ENCODE measurements at places on chromosomes 3 and 15.

DNA sequence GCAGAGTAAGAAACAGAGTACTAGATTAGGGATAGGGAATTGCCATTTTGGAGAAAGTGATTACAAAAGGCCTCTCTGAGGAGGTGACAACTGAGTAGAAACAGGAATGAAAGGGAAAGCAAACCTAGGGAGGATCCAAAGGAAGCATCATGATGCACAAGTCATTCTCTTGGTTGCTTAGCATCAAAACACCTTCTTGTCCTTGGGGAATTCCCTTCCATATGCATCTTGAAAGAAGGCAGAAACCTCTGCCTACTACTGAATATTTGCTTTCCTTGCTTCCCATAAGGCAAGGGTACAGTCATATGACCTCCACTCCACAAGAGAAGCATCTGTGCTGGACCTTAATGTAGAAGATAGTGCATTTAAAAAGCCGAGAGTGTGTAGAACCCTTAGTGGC is 24.1 kb downstream of the GABPB1 start:
- no peak for DNase-seq

GRCh38 chr15:71752604-71753289 is 57.6 kb upstream of the NR2E3 start:
- peak; percentile 98 for DNase-seq

DNA sequence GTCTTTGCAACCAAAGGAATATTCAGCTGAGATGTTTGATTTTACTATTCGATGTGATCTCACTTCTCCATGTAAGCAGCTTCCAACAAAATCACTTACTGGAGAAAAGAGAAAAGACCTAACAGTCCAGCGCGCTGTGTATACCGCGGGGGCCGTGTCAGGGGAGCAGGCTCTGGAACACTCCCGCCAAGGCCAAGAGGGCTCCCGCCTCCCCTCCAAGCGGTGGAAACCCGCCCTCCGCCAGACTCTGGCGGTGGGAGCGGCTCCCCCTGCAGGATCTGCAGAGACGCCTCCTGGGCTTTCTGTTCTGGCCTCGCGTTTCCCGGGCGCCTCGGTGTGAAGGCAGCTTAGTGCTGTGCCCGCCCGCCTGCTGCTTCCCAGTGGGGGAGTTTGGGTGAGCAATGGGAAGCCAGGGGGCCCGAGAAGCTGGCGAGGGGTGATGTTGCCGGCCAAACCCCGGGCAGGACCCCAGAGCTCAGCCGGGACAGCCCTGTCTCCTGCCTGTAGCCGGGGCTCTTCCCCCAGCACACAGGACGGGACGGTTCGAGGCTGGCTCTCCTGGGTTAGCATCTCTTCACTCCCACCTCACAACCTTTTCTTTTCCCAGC is 36.3 kb downstream of the CHST14 start:
- DNase-seq: no peak

DNA sequence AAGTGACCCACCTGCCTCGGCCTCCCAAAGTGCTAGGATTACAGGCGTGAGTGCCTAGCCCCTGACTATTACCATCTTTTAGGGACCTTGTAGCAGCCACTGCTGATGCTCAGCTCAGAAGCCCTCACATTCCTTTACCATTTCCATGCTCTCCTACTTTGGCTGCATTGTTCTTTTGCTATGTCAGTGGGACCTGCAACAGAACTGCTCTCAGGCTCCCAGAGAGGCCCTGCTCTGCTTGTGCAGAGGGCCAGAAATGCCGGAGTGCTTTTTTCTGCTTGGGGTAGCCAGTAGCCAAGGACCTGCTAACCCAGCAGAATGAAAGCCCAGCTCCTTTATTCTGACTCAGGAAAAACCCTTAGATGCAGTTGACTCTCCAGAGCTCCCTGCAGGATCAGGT is 18.3 kb upstream of the PROK2 start:
- DNase-seq: no peak

DNA sequence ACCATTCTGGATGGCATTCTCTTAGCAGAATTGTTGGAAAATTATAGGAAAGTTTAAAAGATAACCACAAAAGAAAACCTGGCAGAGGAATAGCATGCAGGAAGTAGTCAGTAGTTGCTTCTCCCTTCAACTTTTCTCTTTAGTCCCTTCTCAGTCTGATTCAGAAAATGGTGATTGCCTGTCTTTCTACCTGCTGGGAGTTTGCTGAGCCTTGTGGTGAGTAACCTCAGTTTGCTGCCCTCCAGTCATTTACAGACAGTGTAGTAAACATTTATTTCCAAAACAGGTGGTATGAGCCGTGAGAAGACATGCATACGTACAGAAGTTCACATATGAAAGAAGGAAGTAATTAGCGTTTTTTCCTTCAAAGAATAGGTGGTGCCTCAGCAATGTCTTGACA is 224.7 kb upstream of the POU1F1 start:
- no peak for DNase-seq

GRCh38 chr3:180617049-180617448 is 15.1 kb downstream of the TTC14 start:
- DNase-seq: no peak

GRCh38 chr3:110816008-110816407 is 255.6 kb upstream of the NECTIN3 start:
- no peak for DNase-seq

DNA sequence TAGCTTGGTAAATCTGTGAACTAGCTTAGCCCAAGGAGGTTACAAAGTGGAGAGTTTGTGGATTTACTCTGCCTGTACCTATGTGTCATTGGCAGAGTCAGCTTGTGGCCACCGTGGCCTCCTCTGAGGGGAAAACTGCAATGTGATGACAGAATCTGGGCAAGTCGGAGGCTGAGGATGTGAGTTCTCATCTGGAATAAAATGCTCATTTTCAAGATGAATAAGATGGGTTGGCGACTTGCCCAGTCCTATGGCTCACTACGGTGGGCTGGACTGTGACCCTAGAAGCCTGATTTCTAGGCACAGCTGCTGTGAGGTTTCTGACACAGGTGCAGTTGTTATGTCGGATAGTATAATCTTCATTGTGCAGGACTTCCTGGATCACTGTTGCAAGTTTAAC is 83.7 kb downstream of the ETV5 start:
- no peak for DNase-seq

DNA sequence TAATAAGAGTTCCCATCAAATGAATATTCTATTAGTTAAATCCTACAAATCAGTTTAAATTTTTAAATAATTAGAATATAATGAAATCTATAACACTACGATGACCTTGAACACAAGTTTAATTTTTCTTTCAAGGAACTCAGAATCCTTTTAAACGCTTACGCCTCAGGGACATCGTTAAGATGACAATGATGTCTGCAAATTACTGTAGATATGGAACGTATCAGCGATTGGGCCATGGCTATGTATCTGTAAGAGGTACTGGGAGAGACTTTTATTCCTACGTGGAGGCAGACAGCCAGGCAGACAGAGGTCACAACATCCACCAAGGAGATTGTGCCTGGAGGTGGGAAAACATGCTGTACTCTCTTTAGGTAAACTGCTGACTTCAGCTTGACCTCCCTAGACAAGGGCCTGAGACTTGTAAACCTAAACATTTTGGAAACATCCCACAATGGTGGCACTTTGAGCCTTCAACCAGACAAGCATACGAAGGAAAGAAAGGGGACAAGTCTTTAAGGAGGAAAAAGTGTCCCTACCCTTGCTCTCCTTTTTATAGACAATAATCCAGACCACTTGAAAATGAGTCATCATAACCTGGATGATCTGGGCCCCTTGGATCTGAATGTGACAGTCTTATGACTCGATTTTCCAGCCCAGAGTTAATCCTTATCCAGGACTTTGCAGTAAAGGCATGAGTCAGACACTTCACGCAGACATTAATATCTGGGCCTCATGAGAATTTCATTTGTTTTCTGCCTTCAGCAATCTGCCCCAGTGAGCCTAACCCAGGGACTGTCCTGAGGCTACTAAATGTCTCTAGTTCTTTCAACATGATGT is 6.8 kb upstream of the LDHAL6B start:
- peak; percentile 39 for DNase-seq

DNA sequence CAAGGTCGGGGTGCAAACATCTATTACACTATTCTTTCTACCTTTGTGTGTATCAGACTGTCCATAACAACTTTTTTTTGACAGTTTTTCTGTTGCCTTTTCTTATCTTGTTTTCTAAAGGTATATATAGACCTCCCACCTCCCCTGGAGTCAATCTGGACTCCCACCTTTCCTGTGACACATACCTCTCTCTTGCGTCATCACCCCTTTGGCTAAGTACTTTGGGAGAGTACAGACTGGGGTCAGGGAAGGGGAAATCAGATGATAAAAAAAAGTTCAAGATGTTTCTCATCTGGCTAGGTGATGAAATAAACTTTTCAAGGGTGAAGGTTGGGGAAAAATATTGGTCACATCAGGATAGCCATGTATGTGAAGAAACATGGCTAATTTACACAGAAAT is 17.2 kb downstream of the TSPAN3 start:
- DNase-seq: no peak

GRCh38 chr3:182793663-182794454 is 555 bp downstream of the ATP11B start:
- no peak for DNase-seq

DNA sequence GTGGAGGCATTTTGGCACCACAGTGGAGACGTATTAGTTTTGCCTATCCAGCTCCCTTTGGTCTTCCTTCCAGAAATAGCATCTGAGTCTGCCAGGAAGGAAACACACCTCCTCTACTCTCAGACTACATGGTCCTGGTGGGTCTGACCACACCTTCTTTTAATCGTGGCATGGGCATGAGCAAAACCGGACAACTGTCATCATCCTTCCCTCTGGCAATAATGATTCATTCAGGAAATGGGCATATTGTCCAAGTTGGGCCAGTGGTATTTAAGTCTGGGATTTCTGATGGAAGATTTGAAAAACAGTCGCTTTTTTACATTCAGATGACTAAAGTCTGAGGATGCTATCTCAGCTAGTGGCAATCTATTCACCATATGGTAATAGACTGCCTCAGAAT is 601.0 kb upstream of the ADAMTS9 start:
- DNase-seq: no peak

- no peak for DNase-seq
Observed at GRCh38 chr15:35444557-35445204, 101.3 kb downstream of the DPH6 start.

DNA sequence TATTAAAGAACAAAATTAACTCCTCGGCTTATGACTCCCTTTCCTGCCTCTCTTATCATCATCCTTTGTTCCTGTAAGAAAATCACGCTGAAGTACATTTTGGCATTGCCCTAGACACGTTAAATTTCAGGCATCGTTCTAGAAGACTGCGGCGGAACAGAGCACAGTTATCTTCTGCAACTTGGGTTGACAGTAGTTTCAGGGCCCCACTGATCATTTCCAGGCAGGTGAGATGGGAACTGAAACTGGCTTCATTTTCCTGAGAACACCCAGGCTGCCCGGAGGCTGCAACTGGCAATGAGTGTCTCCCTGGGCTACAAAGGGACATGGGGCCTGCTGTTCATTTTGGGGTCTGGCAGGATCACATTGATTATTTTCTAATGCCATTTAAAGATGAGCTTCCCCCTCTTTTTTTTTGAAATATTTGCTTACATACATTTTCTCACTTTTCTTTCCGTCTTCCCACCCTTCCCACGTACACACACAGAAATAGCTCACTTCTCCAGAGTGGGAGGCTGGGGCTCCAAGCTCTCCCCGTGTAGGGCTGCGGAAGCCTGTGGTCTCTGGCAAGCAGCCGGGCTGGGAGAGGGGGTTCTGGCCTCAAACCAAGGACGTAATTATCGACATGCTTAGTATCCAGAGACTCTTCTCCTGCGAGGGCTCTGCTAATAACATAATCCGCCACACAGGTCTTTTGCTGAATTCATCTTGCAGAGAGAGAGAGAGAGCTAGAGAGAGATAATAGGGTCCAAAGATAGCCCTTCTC is 267.4 kb downstream of the ABHD5 start:
- no peak for DNase-seq

DNA sequence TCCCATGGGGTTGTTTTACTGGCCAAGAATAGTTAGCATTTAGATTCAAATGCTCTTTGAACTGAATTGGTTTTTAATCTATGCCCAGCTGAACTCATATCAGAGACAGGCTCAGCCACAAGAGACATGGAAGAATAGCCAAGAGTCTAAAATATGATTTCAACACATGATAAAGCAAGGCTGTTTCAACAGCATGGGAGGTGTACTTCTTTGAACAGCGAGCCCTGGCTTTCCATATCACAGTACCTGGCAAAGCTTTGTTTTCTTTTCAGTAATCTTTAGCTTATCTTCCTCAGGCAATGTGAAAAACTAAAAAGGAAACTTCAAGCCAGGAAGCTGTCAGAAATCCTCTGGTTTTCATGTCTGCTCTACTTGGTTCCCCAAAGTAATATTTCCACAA is 413.6 kb upstream of the ADAMTS9 start:
- DNase-seq: no peak

GRCh38 chr3:101466465-101467309 is 46.3 kb downstream of the SENP7 start:
- no peak for DNase-seq

GRCh38 chr15:68386587-68387288 is 45.2 kb downstream of the ITGA11 start:
- DNase-seq: no peak

DNA sequence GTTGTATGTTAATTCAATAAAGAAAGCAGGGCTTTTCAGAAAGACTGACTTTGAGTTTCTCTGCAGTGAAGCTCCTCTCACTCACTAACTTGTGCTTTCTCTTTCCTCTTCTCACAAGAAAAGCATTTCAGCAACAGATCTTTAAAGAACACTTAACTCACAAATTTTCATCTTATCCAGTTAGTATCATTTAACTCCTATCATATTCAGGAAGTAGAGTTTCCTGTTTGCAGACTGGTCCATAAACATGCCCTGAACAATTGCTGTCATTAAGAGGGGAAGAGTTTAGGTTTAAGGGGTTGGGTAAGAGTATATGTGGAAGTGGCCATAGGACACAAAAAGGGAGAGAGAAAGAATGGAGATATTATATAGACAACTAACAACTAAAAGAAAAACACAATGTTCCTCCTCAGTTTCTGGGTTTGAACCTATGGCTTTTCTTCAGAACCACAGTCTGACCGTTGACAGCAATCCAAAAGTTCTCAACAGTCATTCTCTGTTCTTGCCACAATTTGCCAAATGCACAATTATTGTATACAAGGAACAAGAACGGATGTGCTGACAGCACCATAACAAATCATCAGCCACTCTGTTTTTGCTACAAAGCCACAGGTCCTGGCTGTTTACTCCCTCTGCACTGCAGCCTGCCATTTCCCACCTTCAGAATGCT is 63.9 kb downstream of the CHAC1 start:
- DNase-seq: no peak

- DNase-seq: no peak
Observed at GRCh38 chr3:68706096-68706495, 226.3 kb downstream of the TAFA4 start.

- DNase-seq: peak; percentile 66
Observed at GRCh38 chr3:112681822-112682325, 40.9 kb upstream of the CCDC80 start.

GRCh38 chr3:51967384-51968169 is at the start of gene PCBP4:
Gene PCBP4 (minus strand): TSS chr3:51967454. CDS start chr3:51961240, 6,214 bp downstream.
- no peak for DNase-seq

- DNase-seq: no peak
Observed at GRCh38 chr3:142228964-142229363, 3.6 kb upstream of the GK5 start.

- DNase-seq: no peak
Observed at GRCh38 chr3:14765060-14765400, 53.7 kb upstream of the FGD5 start.
